ENCODE measurements at places on chromosomes 12 and 14.
A peak's percentile ranks its signal among the peaks of the same experiment; 100 is the strongest.

GRCh38 chr12:75969768-75970167 lies 61.8 kb downstream of the PHLDA1 start:
- no peak for DNase-seq

DNA sequence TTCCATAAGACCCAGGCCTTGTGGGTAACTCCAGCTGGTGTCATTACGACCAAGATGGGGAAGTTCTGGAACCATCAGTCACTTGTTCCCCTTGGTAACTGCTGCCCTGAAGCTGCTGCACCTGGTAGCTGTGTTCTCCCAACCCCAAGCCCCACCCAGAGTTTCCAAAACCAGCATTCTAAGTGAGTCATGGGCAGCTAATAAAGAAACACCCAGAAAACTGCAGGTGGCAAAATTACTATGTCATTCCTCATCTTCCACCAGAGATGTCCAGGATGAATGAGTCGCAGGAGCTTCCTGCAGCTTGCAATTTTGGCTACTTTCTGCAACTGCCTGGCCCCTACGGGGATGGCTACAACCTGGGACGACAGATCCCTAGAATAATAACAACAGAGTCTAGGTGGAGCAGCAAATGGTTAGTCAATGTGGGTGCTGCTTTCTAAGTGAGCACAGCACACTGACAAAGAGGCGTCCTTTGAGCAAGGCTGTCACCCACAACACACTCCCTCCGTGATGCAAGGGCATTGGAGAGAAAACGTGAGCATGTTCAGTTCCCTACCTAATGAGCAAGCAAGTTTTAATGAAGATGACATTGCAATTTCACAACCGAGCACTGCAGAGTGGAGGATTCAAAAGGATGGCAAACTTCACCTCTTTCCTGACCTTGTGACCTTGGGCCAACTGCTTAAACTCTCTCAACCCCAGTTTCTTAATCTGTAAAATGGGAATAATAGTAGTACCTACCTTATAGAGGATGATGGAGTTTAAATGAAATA lies 301.4 kb upstream of the NOS1 start:
- no peak for DNase-seq

GRCh38 chr12:82438356-82438755 lies 80.0 kb downstream of the METTL25 start:
- no peak for DNase-seq

DNA sequence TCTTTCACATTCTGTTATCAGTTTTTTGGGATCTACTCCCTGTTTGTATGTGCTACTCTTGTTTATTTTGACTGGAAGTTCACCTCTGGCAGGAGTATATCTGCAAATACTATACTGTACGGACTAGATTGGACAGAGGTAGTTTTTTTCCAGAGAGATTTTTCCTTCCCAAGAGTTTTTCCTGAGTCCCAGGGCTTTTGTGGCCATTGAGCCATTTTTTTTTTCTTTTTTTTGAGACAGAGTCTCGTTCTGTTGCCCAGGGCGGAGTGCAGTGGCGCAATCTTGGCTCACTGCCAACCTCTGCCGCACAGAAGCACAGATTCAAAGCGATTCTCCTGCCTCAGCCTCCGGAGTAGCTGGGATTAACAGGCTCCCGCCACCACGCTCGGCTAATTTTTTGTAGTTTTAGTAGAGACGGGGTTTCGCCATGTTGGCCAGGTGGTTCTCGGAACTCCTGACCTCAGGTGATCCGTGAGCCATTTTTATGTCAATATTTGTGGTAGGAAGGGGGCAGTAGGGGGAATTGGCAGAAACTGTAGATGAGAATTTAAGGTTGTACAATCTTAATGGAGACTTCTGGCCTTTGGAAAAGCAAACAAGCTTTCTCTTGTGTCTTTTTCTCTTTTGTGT lies 19.4 kb downstream of the KTN1 start:
- DNase-seq, result no peak

DNA sequence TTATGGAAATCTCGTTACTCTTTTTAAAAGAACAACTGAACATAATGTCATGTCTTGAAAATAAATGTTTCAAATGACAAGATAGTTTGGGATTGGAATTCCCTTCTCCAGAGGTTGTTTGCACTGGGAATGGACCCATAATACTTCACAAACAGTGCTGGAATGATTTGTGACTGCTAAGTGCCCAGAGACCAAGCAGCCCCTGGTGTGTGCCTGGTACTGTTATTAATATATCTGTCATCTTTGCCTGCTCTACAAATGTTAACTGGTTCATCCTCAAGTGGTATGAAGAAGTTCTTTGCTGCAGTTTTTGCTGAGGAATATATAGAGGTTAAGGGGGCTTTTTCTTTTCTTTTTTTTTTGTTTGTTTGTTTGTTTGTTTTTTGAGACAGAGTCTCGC lies 64.9 kb upstream of the DACT1 start:
- no peak for DNase-seq

DNA sequence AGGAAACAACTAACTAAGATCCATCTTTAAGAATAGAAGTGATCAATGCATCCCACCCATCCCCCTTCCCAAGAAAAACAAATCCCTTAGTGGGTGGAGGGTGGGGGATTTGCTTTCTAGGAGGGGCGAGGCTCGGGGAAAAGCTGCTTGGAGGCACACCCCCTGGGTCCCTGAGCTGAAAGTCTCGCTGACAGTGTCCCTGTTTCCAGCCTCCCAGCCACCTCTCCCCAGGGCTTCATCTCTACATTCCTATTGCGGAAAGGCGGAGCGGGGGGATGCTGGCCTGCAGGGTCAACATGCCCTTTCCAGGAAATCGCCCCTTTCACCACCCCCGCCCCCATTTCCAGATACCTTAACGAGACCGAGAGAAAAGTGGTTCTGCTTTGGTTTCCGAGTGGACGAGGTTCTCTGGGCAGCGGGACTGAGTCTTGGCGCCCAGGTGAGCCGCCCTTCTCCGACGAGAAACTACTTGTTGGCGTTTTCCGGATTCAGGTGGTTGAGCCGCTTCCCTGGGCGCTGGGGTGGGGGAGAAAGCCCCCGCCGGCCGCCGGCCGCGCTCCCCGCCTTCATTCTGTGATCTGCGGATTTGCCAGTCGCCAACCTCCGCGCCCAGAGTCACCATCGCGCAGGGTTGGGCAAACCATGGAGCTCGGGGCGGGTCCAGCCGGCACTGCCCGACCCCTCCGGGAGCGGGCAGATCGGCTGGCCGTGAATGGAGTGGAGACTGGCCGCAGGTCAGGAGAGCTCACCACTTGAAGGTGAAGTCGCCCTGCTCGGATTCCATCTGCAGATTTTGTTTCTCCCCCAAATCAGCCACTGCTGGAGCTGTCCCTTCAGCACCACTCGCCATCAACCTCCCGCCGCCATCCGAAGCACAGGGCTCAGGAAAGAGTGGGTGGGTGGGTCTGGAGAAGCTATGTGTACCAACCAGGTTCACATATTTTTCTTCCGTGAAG lies 505 bp downstream of the KCNC2 start:
- DNase-seq, result no peak

DNA sequence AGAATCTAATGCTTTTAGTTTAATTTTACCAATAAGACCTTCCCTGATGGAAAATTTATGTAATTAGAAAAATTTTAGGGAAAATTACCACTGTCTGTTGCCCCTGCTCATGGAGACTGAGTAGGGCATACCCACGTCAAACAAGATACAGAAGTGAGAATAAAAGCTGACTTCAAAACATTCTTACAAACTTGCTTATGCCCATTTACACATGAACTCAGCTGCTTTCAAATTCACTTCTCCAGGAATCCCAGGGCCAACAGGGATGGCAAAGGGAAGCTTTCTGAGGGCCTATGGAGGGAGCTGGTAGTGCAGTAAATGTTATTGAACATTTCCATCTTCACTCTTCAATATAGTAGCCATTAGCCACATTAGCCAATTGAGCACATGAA lies 4.8 kb upstream of the NINJ2 start:
- no peak for DNase-seq

GRCh38 chr14:61043506-61043905 lies 62.5 kb downstream of the SLC38A6 start:
- no peak for DNase-seq

GRCh38 chr14:57617510-57617909 lies 123.9 kb upstream of the CCDC198 start:
- no peak for DNase-seq

DNA sequence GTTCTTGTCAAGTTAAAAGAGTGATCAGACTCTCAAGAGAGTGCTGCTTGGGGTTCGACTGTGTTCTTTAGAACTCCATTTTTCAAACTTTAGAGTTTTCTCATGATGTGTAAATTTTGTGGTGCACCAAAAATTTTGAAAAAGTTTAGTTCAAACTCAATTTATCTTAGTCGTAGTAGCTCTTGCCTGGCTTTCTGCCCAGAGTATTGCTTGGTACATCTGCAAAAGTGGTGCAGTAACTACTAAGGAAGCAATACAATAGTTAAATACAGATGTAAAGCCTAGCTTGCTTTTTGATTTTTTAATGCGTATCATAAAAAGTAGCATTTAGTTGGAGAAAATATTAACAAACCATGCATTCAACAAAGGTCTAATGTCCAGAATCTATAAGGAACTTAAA lies 9.5 kb upstream of the CCDC91 start:
- no peak for DNase-seq

- DNase-seq, result peak; percentile 16
Observed at GRCh38 chr12:89768586-89769482, 60.2 kb upstream of the ATP2B1 start.

- DNase-seq, result no peak
Observed at GRCh38 chr14:78254911-78255461, 84.8 kb downstream of the NRXN3 start.

DNA sequence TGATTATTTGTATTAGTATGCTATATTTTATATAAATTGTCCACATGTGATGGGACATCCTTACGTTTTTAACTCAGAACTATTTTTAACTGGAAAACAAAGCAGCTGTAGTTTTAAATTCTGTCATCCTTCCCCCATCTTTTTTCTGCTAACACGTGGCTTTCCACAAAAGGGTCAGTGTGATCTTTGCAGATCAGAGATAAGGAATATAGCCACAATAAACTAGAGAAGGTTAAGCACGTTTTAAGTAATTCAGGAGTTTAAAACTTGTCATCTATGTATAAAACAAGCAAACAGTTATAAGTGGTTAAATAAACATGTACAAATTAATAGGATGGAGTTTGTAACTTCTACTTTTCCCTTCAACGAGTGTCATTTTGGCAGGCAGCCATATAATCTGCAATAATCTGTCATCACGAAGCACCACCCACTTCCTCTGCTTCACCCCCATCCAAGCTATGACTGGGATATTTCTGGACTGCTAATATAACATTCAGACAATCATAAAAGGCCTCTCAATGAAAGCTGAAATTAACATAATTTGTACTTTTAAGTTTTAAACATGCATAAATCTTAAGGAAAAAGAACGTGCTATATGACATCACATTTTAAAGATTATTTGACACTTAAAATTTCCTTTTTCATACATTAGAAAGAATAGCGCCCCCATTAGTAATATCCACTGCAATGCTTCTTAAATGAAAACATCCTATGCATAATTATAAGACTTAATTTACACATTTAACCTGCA lies 15.3 kb downstream of the TAOK3 start:
- no peak for DNase-seq

- no peak for DNase-seq
Observed at GRCh38 chr12:53710091-53710490, 17.2 kb downstream of the CALCOCO1 start.

DNA sequence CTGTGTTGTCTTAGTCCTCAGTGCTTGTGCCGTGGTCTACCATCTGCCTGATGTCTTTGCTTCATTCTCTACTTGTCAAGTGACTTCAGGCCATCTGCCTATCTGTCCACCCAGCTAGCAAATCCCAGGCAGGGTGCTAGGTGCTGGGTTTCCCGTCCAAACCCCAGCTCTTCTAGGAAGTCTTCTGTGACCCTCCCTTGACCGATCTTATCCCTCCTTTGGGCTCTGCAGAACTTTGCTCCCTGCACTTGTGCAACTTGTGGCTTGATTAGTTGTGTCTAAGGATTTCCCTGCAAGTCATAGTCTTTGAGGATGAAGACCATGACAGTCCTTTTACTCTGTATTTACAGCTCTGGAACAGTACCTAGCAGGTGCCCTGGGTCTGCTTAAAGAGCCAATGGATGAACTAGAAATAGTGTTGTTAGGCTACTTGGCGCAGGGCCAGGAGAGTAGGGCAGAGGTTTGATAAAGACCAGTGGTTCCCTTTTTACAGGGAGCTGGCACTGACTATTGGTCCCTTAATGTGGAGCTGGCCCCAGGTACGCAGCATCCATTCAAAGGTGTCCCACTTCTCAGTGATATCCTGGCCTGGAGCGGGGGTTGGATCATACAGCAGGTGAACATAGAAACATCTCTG lies 60.1 kb downstream of the ADCK1 start:
- no peak for DNase-seq

- DNase-seq, result no peak
Observed at GRCh38 chr12:69994724-69995173, 169.7 kb downstream of the MYRFL start.

DNA sequence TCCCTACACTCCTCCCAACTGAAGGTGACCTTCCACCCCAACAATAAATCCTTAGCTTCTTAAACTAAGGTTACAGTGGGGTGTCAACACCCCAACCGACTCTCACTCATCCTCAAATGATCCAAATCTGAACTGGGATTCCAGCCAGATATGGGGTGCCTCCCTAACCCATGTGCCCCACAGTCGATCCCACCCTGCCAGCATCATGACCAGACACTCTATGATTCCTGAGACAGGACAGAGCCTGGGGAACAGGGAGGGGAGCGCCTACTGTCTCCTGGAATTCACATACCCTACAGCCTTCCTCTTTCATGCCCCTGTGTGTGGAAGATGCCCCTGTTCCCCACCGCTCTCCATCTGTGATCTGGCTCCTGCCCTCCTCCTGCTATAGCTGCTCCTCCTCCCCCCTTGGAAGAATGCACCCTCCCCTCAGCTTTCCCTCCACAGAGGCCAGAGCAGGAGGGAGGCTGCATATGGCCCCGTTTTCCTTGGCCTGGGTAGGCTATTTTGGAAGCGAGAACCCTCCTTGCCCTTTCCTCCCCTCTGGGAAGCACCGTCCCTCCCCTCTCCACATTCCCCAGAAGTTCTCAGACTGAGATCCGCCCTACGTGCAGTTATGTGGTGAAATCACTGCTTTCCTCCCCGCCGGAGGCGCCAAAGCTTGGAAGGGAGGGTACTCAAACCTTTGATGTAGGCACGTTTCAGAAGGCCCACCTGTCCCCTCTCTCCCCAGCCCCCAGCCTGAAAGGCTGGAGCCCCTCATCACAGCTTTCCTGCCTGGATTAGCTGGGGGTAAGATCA lies 48.0 kb downstream of the SMUG1 start:
- DNase-seq, result no peak

- DNase-seq, result no peak
Observed at GRCh38 chr12:132834181-132834711, 5.6 kb upstream of the GOLGA3 start.

GRCh38 chr12:56836317-56836716 lies 73.2 kb downstream of the HSD17B6 start:
- DNase-seq, result no peak

DNA sequence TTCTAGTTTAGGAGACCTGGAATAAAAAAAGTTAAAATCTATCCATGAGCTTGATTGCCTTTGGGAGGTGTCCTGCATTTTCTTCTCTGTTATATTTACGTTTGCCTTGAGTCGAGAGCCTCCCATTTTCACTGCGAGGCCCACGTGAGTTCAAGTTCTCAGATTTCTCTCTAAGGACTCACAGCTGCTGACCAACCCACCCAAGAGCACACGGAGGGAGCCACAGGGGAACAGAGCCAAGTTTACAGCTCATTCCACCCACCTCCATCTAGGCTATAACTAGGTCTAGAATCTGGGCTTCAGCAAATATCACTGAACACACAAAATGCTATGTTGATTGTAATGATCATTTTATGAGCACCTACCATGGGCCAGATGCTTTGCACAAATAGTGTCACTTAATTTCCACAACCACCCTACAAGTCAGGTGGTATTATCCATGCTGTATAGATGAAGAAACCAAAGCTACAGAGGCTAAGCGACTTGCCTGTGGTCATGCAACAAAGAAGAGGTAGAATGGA lies 16.7 kb downstream of the ALDH1L2 start:
- DNase-seq, result no peak

Measured in GOT3 (cell line).